Eye (tissue), 1 donor: ENCODE measurements at places on chromosomes 5 and 9.

- DNase-seq, result no peak
Observed at GRCh38 chr5:18098691-18099090, 464.4 kb downstream of the TAF11L14 start.

DNA sequence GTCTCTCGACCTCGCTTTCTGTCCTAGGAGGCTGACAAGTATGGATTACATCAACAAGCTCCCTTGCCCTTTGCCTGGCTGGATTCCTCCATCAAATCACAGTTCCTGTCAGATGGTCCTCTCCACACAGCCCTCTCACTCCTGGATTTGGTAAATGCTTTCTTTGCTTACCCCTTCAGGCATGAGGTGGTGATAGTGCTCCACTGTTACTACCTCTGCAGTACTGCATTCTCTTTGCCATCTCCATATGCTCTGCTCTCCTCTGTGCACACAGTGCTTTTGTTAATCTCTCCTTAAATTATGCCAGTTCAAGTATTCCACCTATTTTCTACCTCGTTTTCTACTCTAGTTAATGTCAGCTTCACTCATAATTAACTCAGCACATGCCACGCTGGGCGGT, 279.2 kb downstream of the DMAC1 start:
- no peak for DNase-seq

DNA sequence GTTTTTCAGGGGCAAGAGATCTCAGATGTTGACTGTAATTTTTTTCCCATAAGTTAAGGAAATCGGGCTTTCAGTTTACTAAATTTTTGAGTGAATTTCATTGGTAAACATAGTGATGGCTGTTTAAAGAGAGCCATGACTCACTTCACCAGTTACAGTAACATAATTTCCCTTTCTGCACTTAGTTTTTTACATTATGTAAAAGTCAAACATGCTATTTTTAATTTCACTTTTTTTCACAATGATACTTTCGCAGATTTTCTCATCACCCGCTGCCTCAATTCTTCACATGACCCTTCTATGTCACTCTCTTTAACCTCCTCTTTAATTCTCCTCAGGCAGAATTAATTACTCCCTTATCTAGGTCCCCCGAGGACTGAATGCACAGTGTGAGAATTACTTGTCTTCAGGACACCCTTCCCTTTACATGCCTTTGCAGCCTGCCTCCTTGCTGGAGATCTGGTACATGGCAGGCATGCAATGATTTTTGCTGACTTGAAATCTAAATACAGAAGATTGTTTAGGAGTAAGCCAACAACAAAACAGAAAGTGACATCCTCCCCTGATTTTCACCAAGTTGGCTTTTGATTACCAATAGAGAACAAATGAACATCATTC, 217.5 kb upstream of the S1PR3 start:
- peak; percentile 54 for DNase-seq

GRCh38 chr5:58108511-58108910, 351.4 kb downstream of the PLK2 start:
- no peak for DNase-seq

DNA sequence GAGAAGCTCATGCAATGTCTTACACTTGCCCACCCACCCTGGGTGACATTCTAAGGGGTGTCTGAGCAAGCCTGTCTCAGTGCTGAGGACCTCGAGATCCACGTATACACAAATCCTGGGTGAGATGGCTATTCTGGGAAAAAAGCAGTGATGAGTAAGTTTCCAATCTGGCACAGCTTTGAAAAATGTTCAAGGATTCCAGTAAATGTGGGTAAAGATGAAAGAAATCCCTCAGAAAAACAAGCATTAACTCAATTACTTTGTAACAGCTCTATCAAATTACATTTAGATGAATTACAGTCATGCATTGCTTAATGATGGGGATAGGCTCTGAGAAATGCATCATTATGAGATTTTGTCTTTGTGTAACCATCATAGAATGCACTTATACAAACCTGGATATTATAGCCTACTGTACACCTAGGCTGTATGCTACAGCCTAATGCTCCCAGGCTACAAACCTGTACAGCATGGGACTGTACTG, 26.9 kb downstream of the GOLM1 start:
- no peak for DNase-seq

GRCh38 chr9:734831-735511, 106.5 kb upstream of the DMRT1 start:
- peak; percentile 51 for DNase-seq

DNA sequence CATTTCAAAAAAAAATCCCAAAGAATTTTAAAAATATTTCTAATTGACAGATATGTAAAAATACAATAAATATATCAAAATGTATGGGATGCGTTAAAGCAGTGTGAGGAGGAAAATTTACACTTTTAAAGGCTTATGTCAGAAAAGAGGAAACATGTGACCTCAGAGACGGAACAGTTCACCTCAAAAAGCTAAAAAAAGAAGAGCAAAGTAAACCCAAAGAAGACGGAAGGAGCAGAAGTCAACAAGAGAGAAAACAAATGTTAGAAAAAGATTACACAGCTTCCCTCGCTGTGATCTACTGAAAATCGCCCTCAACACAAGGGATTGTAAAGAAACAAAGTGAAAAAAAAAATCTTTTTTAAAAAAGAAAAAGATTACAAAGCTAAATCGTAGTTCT, 186.9 kb downstream of the AUH start:
- DNase-seq, result no peak

GRCh38 chr5:14399054-14399692, 182.4 kb upstream of the OTULINL start:
- peak; percentile 88 for DNase-seq

GRCh38 chr5:148884339-148885020, 58.1 kb downstream of the ADRB2 start:
- DNase-seq, result no peak

GRCh38 chr9:32442433-32442832, 58.0 kb downstream of the ACO1 start:
- DNase-seq, result no peak

DNA sequence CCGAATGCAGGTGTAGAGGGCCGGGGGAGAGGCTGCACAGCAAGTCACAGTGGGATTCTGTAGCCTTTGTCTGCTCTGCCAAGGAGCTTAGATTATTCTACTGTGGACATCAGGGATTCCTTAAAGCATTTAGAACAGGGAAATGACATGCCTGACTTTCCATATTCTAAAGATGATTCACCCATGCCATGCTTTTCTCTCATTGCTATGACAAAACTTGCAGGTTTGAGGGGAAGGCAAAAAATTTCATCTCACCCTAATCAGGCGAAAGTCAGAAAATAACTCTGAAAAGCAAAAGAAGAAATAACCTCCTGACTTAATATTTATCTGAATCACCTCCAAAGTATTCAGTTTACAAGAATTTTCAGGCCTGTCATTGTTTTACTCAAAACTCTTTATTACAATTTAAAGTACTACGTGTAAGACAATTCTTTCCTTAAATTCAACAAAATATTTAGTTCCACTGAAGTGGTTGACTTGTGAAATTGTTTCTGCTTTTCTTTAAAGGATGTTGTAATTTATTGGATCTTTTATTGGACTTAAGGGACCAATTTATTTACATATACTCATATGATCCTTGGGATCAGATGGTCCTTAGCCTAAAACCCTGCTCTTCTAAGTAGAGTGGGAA, 30.0 kb upstream of the GAS1 start:
- DNase-seq, result no peak

- DNase-seq, result no peak
Observed at GRCh38 chr5:73306741-73307275, 133.8 kb downstream of the TMEM174 start.

- DNase-seq, result no peak
Observed at GRCh38 chr5:139984816-139985215, 58.3 kb downstream of the NRG2 start.

GRCh38 chr5:83072966-83073365, 4.2 kb downstream of the TMEM167A start:
- DNase-seq, result no peak

- no peak for DNase-seq
Observed at GRCh38 chr9:117723986-117724625, 19.9 kb downstream of the TLR4 start.

- no peak for DNase-seq
Observed at GRCh38 chr5:10631316-10631996, 67.6 kb downstream of the ANKRD33B start.

- DNase-seq, result no peak
Observed at GRCh38 chr5:56658972-56659371, 156.4 kb upstream of the MAP3K1 start.

GRCh38 chr5:127944125-127944524, 139.4 kb upstream of the SLC12A2 start:
- DNase-seq, result no peak

GRCh38 chr5:122629121-122629677, 145.7 kb upstream of the SNX2 start:
- DNase-seq, result no peak

GRCh38 chr5:2310946-2311345, 428.2 kb upstream of the IRX4 start:
- no peak for DNase-seq

GRCh38 chr9:4678679-4679267, 596 bp upstream of the CDC37L1 start:
- peak; percentile 88 for DNase-seq

GRCh38 chr5:132776938-132777208, 166 bp downstream of the SEPTIN8 start:
- DNase-seq, result no peak

GRCh38 chr9:36861528-36862205, 172.4 kb downstream of the PAX5 start:
- no peak for DNase-seq
